Activated naive CD4-positive, alpha-beta T cell treated with anti-CD3 and anti-CD28 coated beads for 36 hours (primary cell): ENCODE measurements at places on chromosomes 1 and 21.

DNA sequence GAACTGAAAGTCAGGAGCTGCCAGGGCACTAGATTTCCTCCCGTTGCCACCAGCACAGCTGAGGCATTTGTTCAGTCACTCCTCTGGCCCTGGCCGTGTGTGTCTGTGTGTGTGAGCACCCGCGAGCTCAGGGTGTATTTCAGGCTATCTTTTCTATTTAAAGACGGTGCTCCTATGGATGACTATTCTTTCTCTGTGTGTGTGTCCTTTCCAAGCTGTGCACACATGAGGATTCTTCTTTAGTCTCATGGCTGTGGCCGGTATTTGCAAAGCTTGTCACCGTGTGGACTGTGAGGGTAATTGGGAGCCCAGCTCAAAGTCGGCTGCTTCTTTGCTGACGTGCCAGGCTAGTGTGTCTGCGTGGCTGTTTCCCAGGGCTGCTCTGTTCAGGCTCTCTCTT lies 3.0 kb upstream of the KCND3 start:
- peaks cover 19% of the 10 kb centered on the region for H3K4me1 ChIP-seq
- H3K27ac ChIP-seq: no peak overlapping the region
- no peaks in the 10 kb centered on the region for H3K36me3 ChIP-seq

DNA sequence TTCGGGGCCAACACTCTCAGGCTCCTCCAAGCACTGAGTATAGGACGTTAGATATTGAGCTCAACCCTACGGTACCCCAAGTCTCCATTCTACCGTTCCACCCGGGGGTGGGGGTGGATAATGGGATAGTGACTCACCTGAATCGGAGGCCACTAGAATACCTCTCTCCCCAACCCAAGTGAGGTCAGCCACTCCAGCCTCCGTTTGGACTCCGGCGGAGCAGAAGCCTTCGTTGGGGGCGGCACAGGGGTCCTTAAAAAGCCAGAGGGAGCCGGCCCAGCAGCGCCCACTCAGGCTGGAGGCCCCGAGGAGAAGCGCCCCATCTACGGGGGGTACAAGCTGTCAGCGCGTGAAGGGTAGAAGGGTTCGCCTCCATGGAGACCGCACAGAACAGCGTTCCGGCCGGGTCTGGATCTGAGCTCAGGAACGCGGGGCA lies 556 bp downstream of the WDR77 start:
- H3K4me1 ChIP-seq: peaks cover 70% of the 10 kb centered on the region
- H3K36me3 ChIP-seq: peaks cover 33% of the 10 kb centered on the region
- H3K27ac ChIP-seq: peak overlapping the region; percentile 96
- peak; percentile 35 for DNase-seq
- H3K4me3 ChIP-seq: peak overlapping the region; percentile 100
- H3K27me3 ChIP-seq: no peaks in the 10 kb centered on the region

DNA sequence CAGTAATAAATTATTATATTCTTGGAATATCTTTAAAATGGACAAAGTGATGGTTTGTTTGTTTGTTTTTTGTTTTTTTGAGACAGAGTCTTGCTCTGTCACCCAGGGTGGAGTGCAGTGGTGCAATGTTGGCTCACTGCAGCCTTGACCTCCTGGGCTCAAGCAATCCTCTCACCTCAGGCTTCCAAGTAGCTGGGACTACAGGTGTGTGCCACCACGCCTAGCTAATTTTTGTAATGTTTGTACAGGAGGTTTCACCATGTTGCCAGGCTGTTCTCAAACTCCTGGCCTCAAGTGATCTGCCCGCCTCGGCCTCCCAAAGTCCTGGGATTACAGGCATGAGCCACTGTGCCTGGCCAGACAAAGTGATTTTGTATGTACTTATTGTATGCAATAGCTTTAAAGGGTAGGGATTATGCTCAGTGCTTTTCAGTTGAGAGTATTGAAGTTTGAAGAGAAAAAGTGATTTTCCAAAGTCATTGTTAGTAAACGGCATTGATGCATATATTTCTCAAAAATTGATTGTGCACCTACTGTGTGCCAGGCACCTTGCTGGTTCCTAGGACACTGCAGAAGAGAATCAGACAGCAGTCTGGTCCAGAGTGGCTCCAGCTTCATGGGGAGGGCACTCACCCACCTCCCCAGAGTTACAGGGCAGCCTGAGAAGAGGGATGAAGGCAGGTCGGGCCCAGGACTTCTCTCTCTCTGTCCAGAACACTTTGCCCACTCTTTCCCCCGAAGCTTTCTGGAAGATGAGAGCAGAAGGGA lies 34.2 kb upstream of the TTC22 start:
- H3K4me1 ChIP-seq: no peaks in the 10 kb centered on the region
- H3K4me3 ChIP-seq: no peak overlapping the region
- H3K27me3 ChIP-seq: no peaks in the 10 kb centered on the region
- no peak overlapping the region for H3K27ac ChIP-seq
- peaks cover 4% of the 10 kb centered on the region for H3K36me3 ChIP-seq

- no peak for DNase-seq
- H3K27me3 ChIP-seq: no peaks in the 10 kb centered on the region
- H3K4me1 ChIP-seq: peaks cover 31% of the 10 kb centered on the region
- no peak overlapping the region for H3K4me3 ChIP-seq
Observed at GRCh38 chr1:232924874-232925273, 25.5 kb upstream of the NTPCR start.

GRCh38 chr1:37574834-37575480 lies 18.2 kb downstream of the DNALI1 start:
- peaks cover 59% of the 10 kb centered on the region for H3K36me3 ChIP-seq
- H3K27ac ChIP-seq: peak overlapping the region; percentile 60
- H3K27me3 ChIP-seq: no peaks in the 10 kb centered on the region

GRCh38 chr1:117695796-117696490 lies 90.1 kb downstream of the TENT5C start:
- no peaks in the 10 kb centered on the region for H3K4me1 ChIP-seq
- H3K36me3 ChIP-seq: no peaks in the 10 kb centered on the region
- no peak for DNase-seq
- H3K4me3 ChIP-seq: no peak overlapping the region
- peaks cover 8% of the 10 kb centered on the region for H3K27me3 ChIP-seq

- no peak overlapping the region for H3K27ac ChIP-seq
- H3K36me3 ChIP-seq: no peaks in the 10 kb centered on the region
- no peak overlapping the region for H3K4me3 ChIP-seq
- no peaks in the 10 kb centered on the region for H3K27me3 ChIP-seq
Observed at GRCh38 chr21:42337830-42338728, 12.7 kb downstream of the TFF2 start.

- H3K27me3 ChIP-seq: no peaks in the 10 kb centered on the region
- no peaks in the 10 kb centered on the region for H3K36me3 ChIP-seq
- no peaks in the 10 kb centered on the region for H3K4me1 ChIP-seq
- no peak for DNase-seq
- H3K4me3 ChIP-seq: no peak overlapping the region
- H3K27ac ChIP-seq: no peak overlapping the region
Observed at GRCh38 chr1:28354121-28354520, 15.4 kb upstream of the PHACTR4 start.

DNA sequence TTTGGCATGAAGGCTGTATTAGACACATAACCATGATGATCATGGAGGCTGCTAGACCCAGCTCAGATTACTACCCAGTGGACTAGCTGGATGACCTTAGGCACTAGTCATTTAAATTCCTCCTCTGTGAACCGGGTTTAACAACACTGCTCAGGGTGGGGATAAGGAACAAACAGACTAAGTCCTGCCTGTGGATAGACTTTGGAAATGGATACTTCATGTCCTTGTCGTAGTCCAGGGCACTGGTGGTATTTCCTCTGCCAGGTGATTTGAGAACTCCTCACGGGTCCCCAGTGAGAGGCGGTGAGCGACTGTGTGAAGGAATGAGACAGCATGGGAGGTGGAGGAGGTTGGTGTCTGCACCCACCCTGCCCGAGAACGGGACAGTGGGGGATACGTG lies 72.9 kb upstream of the SELENON start:
- peak overlapping the region; percentile 33 for H3K27ac ChIP-seq
- no peaks in the 10 kb centered on the region for H3K36me3 ChIP-seq
- H3K27me3 ChIP-seq: no peaks in the 10 kb centered on the region
- H3K4me3 ChIP-seq: no peak overlapping the region
- no peak for DNase-seq
- peaks cover 81% of the 10 kb centered on the region for H3K4me1 ChIP-seq

DNA sequence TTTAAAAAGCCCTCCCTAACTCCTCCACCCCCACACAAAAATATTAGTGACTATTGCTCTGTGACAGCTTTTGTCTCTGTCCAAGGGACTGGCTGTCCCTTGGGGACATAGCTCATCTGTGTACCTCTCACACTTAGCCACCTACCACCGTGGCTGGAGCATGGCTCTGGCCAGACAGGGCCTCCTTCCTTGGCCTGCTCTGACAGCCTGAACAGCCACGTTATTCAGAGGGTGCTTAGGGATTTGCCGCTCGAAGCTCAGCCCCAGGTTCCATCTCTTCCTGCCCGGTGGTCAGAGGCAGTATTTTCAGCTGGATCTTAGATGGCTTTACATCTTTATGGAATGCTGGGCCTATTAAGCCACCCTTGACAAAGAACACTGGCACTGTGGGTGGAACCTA lies 6.1 kb upstream of the CELSR2 start:
- DNase-seq: no peak
- peaks cover 5% of the 10 kb centered on the region for H3K36me3 ChIP-seq
- peaks cover 2% of the 10 kb centered on the region for H3K27me3 ChIP-seq
- H3K27ac ChIP-seq: no peak overlapping the region

DNA sequence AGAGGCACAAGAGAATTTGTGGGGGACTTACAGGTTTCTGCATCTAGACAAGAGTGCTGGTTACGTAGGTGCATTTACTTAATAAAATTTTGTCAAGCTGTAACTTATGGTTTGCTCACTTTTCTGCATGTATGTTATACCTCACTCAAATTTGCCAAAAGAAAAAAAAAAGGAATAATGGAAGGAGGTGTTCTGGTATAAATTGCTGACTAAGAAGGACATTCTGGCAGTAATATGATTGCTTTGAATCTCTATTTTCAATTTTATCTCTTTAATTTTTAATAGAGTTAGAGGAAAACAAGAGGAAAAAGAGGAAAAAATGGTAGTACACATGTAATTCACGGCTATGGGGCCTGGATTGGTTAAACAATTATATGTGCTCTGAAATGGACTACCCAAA lies 119.5 kb downstream of the DUSP10 start:
- H3K27me3 ChIP-seq: peaks cover 2% of the 10 kb centered on the region
- H3K4me1 ChIP-seq: no peaks in the 10 kb centered on the region
- DNase-seq: no peak
- H3K4me3 ChIP-seq: no peak overlapping the region
- H3K27ac ChIP-seq: no peak overlapping the region

DNA sequence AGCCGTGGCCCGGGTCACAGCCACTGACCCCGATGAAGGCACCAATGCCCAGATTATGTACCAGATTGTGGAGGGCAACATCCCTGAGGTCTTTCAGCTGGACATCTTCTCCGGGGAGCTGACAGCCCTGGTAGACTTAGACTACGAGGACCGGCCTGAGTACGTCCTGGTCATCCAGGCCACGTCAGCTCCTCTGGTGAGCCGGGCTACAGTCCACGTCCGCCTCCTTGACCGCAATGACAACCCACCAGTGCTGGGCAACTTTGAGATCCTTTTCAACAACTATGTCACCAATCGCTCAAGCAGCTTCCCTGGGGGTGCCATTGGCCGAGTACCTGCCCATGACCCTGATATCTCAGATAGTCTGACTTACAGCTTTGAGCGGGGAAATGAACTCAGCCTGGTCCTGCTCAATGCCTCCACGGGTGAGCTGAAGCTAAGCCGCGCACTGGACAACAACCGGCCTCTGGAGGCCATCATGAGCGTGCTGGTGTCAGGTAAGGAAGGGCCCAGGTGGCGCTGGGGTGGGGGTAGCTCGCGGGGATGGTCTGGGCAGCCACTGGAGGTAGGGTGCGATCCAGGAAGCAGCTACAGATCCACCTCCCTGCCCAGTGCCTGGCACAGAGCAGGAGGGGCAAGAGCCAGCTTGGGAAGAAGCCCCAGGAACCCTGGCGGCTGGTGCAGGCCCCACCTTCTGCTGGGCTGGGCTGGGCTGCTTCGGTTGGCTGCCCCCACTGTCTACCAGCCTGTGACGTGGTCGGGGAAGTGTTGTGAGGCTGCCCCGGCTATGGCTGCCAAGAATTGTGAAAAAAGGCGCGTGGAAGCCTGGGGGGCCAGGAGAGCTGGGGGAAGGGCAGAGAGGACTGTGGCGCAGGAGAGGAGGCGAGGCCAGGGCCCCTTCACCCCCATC lies 3.8 kb downstream of the CELSR2 start:
- no peak overlapping the region for H3K27ac ChIP-seq
- DNase-seq: no peak
- no peaks in the 10 kb centered on the region for H3K36me3 ChIP-seq

DNA sequence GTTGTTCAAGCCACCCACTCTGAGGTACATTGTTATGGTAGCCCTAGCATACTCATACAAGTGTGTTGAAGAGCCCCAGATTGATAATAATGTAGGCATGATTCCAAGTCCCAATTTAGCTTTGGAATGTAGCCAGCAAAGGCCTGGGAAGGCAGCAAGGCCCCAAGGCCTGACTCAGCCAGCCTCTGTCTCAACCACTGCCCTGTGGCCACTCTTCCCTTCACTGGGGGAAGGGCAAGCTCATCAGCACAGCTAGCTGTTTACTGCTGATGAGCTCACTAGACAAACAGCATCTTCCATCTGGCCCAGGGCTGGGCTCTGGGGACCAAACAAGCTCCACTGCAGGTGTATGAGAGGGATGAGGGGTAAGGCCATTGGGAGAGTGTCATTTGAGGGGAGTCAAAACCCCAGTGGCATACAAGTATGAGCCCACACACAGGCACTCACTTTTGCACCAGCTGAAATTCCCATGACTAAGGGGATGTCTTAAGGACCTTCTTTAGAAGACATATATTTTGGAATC lies 2.2 kb upstream of the IRF6 start:
- H3K4me3 ChIP-seq: no peak overlapping the region
- DNase-seq: no peak
- peaks cover 17% of the 10 kb centered on the region for H3K4me1 ChIP-seq
- H3K36me3 ChIP-seq: no peaks in the 10 kb centered on the region
- H3K27me3 ChIP-seq: peaks cover 5% of the 10 kb centered on the region

GRCh38 chr1:236451796-236452373 lies 57.8 kb downstream of the EDARADD start:
- no peaks in the 10 kb centered on the region for H3K36me3 ChIP-seq
- peak; percentile 57 for DNase-seq
- H3K4me1 ChIP-seq: no peaks in the 10 kb centered on the region
- H3K27ac ChIP-seq: no peak overlapping the region
- no peaks in the 10 kb centered on the region for H3K27me3 ChIP-seq
- no peak overlapping the region for H3K4me3 ChIP-seq

- no peak overlapping the region for H3K27ac ChIP-seq
- no peak overlapping the region for H3K4me3 ChIP-seq
- peaks cover 43% of the 10 kb centered on the region for H3K27me3 ChIP-seq
- no peak for DNase-seq
- no peaks in the 10 kb centered on the region for H3K36me3 ChIP-seq
- no peaks in the 10 kb centered on the region for H3K4me1 ChIP-seq
Observed at GRCh38 chr21:40839521-40839920, 7.4 kb downstream of the DSCAM start.

DNA sequence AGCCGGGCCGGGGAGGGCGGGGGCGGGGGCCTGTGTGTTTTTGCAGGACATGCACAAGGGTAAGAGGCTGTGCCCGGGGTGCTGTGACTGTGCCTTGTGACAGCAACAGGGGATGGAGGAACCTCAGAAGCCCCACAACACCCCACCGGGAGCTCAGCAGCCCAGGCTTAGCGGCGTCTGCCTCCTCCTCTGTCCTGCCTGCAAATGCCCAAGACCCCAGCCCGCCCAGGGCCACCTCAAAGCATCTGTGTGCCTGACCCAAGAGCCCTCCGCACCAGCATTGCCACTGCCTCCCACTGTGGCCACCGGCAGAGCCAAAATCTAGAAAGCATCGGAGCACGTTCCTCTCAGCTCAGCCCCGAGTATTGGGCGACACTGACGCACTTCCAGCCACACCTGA lies 2.7 kb upstream of the ACTRT2 start:
- peak; percentile 2 for DNase-seq
- no peaks in the 10 kb centered on the region for H3K36me3 ChIP-seq
- H3K27ac ChIP-seq: no peak overlapping the region
- H3K4me1 ChIP-seq: no peaks in the 10 kb centered on the region
- no peak overlapping the region for H3K4me3 ChIP-seq
